ENCODE measurements at places on chromosomes 7 and 10. TPM values are rescaled to one million over a fixed set of nuclear protein-coding genes. Genes with fewer than 3 reads are reported as not detected.
A peak's percentile ranks its signal among the peaks of the same experiment; 100 is the strongest.

The SLC16A9 gene
- 0.24 TPM for total RNA-seq

GRCh38 chr10:121919666-121920065 lies 8.2 kb downstream of the ATE1 start:
- no peak overlapping the region for H3K27ac ChIP-seq
- no peak for DNase-seq
- no peak overlapping the region for H3K4me3 ChIP-seq
- H3K4me1 ChIP-seq, result peaks cover 6% of the 10 kb centered on the region
- H3K27me3 ChIP-seq, result no peaks in the 10 kb centered on the region
- peaks cover 6% of the 10 kb centered on the region for H3K36me3 ChIP-seq

DNA sequence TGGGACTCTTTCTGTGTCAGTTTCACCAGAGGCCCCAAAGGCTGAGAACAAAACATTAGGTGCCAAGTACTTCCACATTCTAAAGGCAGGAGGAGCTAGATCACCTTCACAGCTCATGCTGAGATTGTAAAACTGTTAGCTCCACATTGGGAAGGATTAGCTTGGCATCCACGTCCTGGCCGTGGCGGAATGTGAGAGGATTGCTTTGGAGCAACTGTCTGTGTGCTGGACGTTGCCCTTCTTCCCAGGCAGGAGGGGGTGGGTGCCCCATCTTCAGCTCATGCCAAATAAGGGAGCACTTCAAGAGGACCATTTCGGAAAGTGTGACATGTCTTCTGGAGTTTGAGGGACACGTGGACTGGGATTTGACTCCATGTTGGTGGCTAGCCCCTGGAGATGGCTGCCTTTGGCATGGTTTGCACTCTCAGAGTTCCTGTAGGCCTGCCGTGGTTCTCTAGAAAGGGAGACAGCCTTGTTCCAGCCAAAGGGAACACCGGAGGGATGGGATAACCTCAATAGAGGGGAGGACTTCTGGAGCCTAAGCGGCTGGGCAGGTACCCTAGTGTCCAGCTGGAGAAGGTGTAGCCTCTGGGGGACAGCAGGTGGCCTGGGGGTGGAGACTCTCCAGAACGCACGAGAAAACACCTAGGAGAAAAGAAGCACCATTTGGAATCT lies 19.9 kb upstream of the FMC1 start:
- no peak for DNase-seq
- no peak overlapping the region for H3K4me3 ChIP-seq
- H3K36me3 ChIP-seq, result no peaks in the 10 kb centered on the region
- no peaks in the 10 kb centered on the region for H3K4me1 ChIP-seq
- no peaks in the 10 kb centered on the region for H3K27me3 ChIP-seq

The GRID1 gene
- not detected for total RNA-seq

The CCDC172 gene
- not detected for total RNA-seq

GRCh38 chr7:8115547-8116402 lies 146.2 kb downstream of the ICA1 start:
- H3K27ac ChIP-seq, result no peak overlapping the region
- peaks cover 10% of the 10 kb centered on the region for H3K36me3 ChIP-seq
- no peak for DNase-seq
- no peaks in the 10 kb centered on the region for H3K27me3 ChIP-seq

The OR13A1 gene
- not detected for total RNA-seq

- peak overlapping the region; percentile 94 for H3K27ac ChIP-seq
- no peak for DNase-seq
- peaks cover 13% of the 10 kb centered on the region for H3K36me3 ChIP-seq
- H3K4me3 ChIP-seq, result peak overlapping the region; percentile 80
- peaks cover 15% of the 10 kb centered on the region for H3K4me1 ChIP-seq
Observed at GRCh38 chr7:74254858-74255379, 720 bp upstream of the RFC2 start.

- no peaks in the 10 kb centered on the region for H3K36me3 ChIP-seq
- no peak overlapping the region for H3K27ac ChIP-seq
- no peaks in the 10 kb centered on the region for H3K4me1 ChIP-seq
- H3K4me3 ChIP-seq, result no peak overlapping the region
- DNase-seq, result no peak
Observed at GRCh38 chr7:109611656-109612055, 1042.0 kb downstream of the DNAJB9 start.

DNA sequence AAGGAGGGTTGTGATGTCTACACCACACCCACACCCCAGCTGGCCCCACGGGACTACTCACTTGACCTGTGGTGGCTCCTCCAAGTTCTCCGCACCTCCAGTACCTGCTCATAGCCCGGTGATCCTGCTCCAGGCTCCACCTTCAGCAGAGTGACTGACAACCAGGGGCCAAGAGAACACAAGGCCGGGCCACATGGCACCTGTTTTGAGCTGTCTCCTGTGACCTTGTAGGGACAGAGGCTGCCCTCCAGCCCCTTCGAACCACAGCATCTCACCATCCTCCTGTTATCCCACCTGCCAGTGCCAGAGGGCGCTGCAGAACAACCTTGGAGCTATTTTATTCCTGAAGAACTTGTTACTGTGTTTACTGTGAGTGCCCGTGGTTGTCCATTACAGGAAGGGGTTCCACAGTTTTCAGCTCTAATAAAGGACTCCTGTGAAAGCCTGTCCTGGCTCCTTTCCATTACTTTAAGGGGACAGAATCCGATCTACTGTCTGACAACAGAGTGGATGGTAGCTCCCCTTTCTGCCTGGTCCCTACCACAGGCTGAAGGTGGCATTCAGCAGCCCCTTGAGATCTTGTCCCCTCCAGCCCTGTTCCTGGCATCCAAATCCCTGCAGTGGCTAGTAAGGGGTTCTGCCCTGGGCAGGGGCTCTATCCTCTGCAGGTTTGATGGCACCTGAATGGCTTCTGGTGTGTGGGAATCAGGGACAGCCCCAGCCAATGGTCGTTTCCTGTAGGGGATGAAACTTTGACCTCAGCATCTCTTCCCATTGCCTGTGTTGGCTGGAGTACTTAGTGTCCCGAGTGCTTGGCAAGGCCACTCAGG lies 50.8 kb downstream of the C10orf120 start:
- H3K36me3 ChIP-seq, result no peaks in the 10 kb centered on the region
- H3K4me1 ChIP-seq, result no peaks in the 10 kb centered on the region
- DNase-seq, result no peak
- no peak overlapping the region for H3K27ac ChIP-seq

- peak within 1 kb of the TSS; percentile 43 for H3K4me3 ChIP-seq
- peaks cover 15% of the 10 kb centered on the region for H3K27me3 ChIP-seq
- peaks cover 18% of the 10 kb centered on the region for H3K4me1 ChIP-seq
- no peak within 1 kb of the TSS for H3K27ac ChIP-seq
- peak; percentile 67 for DNase-seq
Observed at GRCh38 chr10:11742009-11742778, at the start of gene ECHDC3. Gene ECHDC3 (plus strand): TSS chr10:11742382. CDS start chr10:11742577, 195 bp downstream.

- peak; percentile 64 for DNase-seq
- peaks cover 25% of the 10 kb centered on the region for H3K4me1 ChIP-seq
- no peaks in the 10 kb centered on the region for H3K27me3 ChIP-seq
- no peaks in the 10 kb centered on the region for H3K36me3 ChIP-seq
Observed at GRCh38 chr7:140084972-140085371, 22.2 kb upstream of the PARP12 start.

- DNase-seq, result no peak
- H3K4me3 ChIP-seq, result no peak overlapping the region
- H3K4me1 ChIP-seq, result no peaks in the 10 kb centered on the region
- H3K36me3 ChIP-seq, result no peaks in the 10 kb centered on the region
Observed at GRCh38 chr7:104790440-104790839, 223.6 kb upstream of the KMT2E start.

The WDR91 gene
- total RNA-seq, result 11.9 TPM

- H3K27ac ChIP-seq, result no peak overlapping the region
- H3K27me3 ChIP-seq, result peaks cover 6% of the 10 kb centered on the region
- no peaks in the 10 kb centered on the region for H3K36me3 ChIP-seq
- DNase-seq, result no peak
- H3K4me1 ChIP-seq, result no peaks in the 10 kb centered on the region
Observed at GRCh38 chr10:45278860-45279498, 36.4 kb downstream of the OR13A1 start.

DNA sequence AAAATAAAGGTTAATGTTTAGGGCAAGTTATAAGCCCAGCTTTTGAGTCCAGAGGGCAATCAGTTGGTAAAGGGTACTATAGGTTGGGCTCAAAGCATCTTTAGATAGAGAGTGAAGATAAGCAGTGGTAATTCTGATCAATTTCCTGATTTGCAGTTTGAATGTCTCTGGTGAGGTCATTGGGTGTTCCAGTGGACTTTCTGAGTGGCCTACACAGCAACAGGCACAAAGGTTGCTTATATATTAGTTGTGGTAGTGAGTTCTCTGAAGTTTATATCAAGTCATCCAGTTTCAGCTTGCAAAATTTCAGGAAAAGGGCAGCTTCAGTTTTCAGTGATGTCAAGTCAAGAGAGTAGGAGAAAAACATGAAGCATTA lies 29.1 kb downstream of the GIMAP5 start:
- no peak overlapping the region for H3K4me3 ChIP-seq
- no peak overlapping the region for H3K27ac ChIP-seq
- no peaks in the 10 kb centered on the region for H3K27me3 ChIP-seq
- H3K4me1 ChIP-seq, result no peaks in the 10 kb centered on the region
- H3K36me3 ChIP-seq, result peaks cover 5% of the 10 kb centered on the region

DNA sequence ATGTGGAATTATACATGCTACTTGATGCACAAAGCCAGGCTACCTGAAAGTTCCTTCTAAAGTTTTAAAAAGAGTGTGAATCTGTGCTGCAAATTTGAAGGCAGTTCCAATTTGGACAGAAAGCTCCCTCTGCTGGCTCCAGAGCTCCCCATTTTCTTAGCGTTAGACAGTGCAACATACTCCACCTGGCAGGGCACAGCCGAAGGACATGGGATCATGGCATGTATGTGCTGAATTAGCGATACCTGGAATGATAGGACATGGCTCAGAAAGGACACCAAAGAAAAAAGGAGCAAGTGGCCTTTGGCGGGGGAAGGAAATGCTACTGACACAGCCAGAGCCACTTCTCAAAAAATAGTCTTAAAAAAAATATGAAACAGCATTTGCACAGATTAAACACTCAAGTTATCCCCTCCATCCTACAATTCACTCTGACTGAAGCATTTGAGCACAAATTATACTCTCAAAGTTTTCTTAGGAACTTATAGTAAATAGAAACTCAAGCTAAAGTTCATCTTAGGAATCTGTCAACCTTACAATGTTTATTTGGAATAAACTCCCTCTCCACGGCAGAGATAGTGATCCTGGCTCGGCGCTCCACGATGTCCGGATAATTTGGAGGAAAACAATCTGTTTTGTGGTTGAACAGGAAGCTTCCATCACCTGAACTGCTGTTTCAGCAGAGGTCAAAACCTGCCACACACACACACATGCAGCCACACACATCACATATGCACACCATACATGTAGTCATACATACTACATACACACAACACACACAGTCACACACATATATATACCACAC lies 80.0 kb downstream of the C7orf25 start:
- DNase-seq, result no peak
- H3K36me3 ChIP-seq, result no peaks in the 10 kb centered on the region
- H3K4me1 ChIP-seq, result no peaks in the 10 kb centered on the region
- H3K27ac ChIP-seq, result no peak overlapping the region
- no peak overlapping the region for H3K4me3 ChIP-seq
- peaks cover 25% of the 10 kb centered on the region for H3K27me3 ChIP-seq

The GRK5 gene
- 16.2 TPM for total RNA-seq

The CCL24 gene
- 0.90 TPM for total RNA-seq

The PI4K2A gene
- total RNA-seq, result 22.8 TPM

- no peaks in the 10 kb centered on the region for H3K4me1 ChIP-seq
- H3K4me3 ChIP-seq, result no peak overlapping the region
- H3K36me3 ChIP-seq, result peaks cover 7% of the 10 kb centered on the region
- no peaks in the 10 kb centered on the region for H3K27me3 ChIP-seq
- no peak for DNase-seq
Observed at GRCh38 chr7:157088136-157088535, 50.6 kb upstream of the UBE3C start.

GRCh38 chr7:157033483-157034473 lies 23.3 kb upstream of the MNX1 start:
- no peaks in the 10 kb centered on the region for H3K4me1 ChIP-seq
- no peak overlapping the region for H3K27ac ChIP-seq
- H3K36me3 ChIP-seq, result no peaks in the 10 kb centered on the region
- no peak for DNase-seq
